ENCODE measurements at places on chromosomes 12 and 14.

- H3K36me3 ChIP-seq = no peaks in the 10 kb centered on the region
- no peaks in the 10 kb centered on the region for H3K4me1 ChIP-seq
- no peaks in the 10 kb centered on the region for H3K27me3 ChIP-seq
- DNase-seq = no peak
- no peak overlapping the region for H3K27ac ChIP-seq
- H3K4me3 ChIP-seq = no peak overlapping the region
These were observed 371.2 kb upstream of the LRFN5 start for GRCh38 chr14:41235466-41235865.

DNA sequence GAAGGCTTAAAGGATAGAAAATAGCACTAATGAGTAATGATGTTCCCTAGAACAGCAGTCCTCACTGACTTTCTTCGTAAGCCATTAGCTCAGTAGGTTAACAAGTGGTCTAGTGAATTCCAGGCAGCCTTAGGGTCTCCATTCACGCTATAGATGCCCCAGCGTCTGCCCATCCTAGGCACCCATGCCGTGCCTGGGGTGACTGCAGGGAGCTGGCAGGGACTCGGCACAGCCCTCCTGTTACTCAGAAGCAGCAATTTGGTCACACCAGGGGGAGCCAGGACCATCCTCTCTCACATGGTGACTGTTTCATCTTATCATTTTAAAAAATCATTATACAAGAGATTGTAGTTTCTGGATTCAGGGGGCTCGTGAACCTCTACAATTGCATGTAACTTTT is 66.0 kb upstream of the TRAF3 start:
- no peak overlapping the region for H3K4me3 ChIP-seq
- DNase-seq = no peak
- H3K4me1 ChIP-seq = no peaks in the 10 kb centered on the region

DNA sequence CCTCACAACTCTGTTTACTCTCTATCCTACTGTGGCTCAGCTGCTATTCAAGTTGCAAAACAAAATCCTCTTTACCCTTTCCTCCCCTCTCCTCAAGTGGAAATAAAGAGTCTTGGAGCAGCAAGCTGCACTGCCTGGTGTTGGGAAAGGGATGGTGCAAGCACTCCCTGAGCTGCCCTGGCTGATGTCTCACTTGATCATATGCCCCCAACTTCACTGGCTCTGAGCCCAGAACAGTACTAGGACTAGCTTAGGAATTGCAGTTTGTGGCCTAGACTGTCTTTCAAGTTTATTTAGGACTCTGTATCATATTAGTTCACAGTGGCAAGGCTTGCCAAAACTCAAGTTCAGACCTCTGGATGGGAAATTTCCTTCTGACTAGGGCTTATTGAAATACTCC is 1683.8 kb upstream of the SEL1L start:
- H3K4me3 ChIP-seq = no peak overlapping the region
- no peaks in the 10 kb centered on the region for H3K4me1 ChIP-seq
- no peak overlapping the region for H3K27ac ChIP-seq

- no peak overlapping the region for H3K4me3 ChIP-seq
- no peaks in the 10 kb centered on the region for H3K36me3 ChIP-seq
- no peaks in the 10 kb centered on the region for H3K4me1 ChIP-seq
- no peaks in the 10 kb centered on the region for H3K27me3 ChIP-seq
- H3K27ac ChIP-seq = no peak overlapping the region
These were observed 380.0 kb downstream of the ATP23 start for GRCh38 chr12:58321414-58321813.

- no peaks in the 10 kb centered on the region for H3K4me1 ChIP-seq
- no peak overlapping the region for H3K4me3 ChIP-seq
- H3K27me3 ChIP-seq = no peaks in the 10 kb centered on the region
- H3K27ac ChIP-seq = no peak overlapping the region
- no peaks in the 10 kb centered on the region for H3K36me3 ChIP-seq
These were observed 948.4 kb upstream of the ATXN7L3B start for GRCh38 chr12:73589220-73589619.

- H3K27ac ChIP-seq = no peak overlapping the region
- no peak overlapping the region for H3K4me3 ChIP-seq
- H3K36me3 ChIP-seq = no peaks in the 10 kb centered on the region
- no peaks in the 10 kb centered on the region for H3K27me3 ChIP-seq
- no peaks in the 10 kb centered on the region for H3K4me1 ChIP-seq
These were observed 157.6 kb downstream of the FOXA1 start for GRCh38 chr14:37437490-37437889.

- no peaks in the 10 kb centered on the region for H3K27me3 ChIP-seq
- H3K4me1 ChIP-seq = peaks cover 2% of the 10 kb centered on the region
- no peak overlapping the region for H3K4me3 ChIP-seq
- H3K27ac ChIP-seq = no peak overlapping the region
These were observed 65.3 kb downstream of the MAP1LC3B2 start for GRCh38 chr12:116624516-116624915.

GRCh38 chr14:36086629-36087395 is 89.7 kb downstream of the PTCSC3 start:
- H3K27me3 ChIP-seq = no peaks in the 10 kb centered on the region
- H3K27ac ChIP-seq = no peak overlapping the region
- DNase-seq = no peak
- no peaks in the 10 kb centered on the region for H3K4me1 ChIP-seq
- no peak overlapping the region for H3K4me3 ChIP-seq
- H3K36me3 ChIP-seq = no peaks in the 10 kb centered on the region

DNA sequence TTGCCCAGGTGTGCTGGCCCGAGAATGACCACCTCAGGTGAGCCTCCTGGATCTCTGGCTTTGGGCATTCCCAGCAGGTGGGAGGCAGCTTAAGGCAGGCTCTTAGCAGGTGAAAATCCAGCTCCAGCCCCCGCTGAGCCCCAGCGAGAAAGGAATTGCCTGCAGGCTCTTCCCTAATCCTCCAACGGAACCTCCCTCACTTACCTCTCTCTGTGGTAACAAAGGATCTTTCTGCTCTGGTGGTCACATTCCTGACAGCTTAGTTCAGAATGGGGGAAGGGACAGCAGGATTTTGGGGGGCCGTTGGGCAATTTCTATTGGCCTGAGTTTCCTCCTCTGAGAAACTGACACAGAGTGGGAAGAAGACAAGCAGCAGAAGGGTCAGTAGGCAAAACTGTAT is 116.0 kb upstream of the LHX5 start:
- H3K27ac ChIP-seq = no peak overlapping the region
- no peaks in the 10 kb centered on the region for H3K36me3 ChIP-seq
- H3K4me3 ChIP-seq = no peak overlapping the region

GRCh38 chr12:31584782-31585181 is 6.2 kb downstream of the DENND5B start:
- H3K36me3 ChIP-seq = no peaks in the 10 kb centered on the region
- no peak for DNase-seq
- H3K4me3 ChIP-seq = no peak overlapping the region
- H3K27ac ChIP-seq = no peak overlapping the region
- peaks cover 3% of the 10 kb centered on the region for H3K4me1 ChIP-seq

DNA sequence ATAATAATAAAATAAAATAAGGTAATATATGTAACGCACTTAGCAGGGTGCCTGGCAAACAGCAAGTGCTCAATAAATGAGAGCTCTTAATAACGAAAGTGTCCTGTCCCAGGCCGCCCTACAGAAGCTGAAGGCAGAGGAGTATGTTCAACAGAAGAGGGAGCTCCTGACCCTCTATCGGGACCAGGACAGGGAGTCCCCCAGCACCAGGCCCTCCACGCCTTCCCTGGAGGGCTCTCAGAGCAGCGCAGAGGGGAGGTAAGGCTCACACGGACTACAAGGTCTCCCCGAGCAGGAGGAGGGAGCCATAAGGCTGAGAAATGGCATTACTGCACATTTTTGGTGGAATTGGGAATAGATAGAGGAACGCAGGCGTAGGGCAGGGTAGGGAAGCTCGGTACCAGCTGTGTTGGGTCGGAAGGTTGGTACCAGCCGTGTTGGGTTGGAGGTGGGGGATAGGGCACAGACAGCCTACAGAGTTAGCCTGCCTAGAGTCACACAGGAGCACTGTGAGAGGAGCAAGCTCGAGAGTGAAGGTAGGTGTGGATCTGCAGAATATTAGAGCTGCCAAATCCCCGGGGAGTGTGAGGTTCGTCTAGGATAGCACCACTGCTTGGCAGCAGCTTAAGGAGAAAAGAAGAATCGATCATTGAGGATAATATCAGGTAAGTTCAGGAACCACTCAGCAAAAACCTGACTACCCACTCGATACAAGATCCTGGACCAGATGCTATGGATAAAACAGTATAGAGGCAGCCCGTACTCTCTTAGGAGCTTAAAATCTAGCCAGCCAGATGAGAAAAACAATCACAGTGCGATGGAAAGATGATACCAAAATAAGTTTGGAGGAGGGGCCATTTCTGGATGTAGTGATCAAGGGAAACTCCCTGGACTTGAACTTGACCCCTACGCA is 15.3 kb downstream of the TNFRSF1A start:
- DNase-seq = no peak
- H3K36me3 ChIP-seq = peaks cover 16% of the 10 kb centered on the region
- no peaks in the 10 kb centered on the region for H3K27me3 ChIP-seq
- H3K4me1 ChIP-seq = peaks cover 24% of the 10 kb centered on the region
- no peak overlapping the region for H3K27ac ChIP-seq

- no peaks in the 10 kb centered on the region for H3K27me3 ChIP-seq
- H3K27ac ChIP-seq = no peak overlapping the region
- H3K36me3 ChIP-seq = no peaks in the 10 kb centered on the region
- no peak for DNase-seq
These were observed 27.1 kb downstream of the VRK1 start for GRCh38 chr14:96824283-96824682.

GRCh38 chr14:30995689-30996088 is 29.8 kb upstream of the AP4S1 start:
- H3K36me3 ChIP-seq = no peaks in the 10 kb centered on the region
- peaks cover 4% of the 10 kb centered on the region for H3K4me1 ChIP-seq
- H3K4me3 ChIP-seq = no peak overlapping the region
- H3K27me3 ChIP-seq = no peaks in the 10 kb centered on the region
- H3K27ac ChIP-seq = no peak overlapping the region
- no peak for DNase-seq
